Stimulated activated CD4-positive, alpha-beta T cell treated with anti-CD3 and anti-CD28 coated beads, Interleukin-4, amount 100 ng/mL, for 4 hours (primary cell): ENCODE measurements at places on chromosomes 16 and 17.

DNA sequence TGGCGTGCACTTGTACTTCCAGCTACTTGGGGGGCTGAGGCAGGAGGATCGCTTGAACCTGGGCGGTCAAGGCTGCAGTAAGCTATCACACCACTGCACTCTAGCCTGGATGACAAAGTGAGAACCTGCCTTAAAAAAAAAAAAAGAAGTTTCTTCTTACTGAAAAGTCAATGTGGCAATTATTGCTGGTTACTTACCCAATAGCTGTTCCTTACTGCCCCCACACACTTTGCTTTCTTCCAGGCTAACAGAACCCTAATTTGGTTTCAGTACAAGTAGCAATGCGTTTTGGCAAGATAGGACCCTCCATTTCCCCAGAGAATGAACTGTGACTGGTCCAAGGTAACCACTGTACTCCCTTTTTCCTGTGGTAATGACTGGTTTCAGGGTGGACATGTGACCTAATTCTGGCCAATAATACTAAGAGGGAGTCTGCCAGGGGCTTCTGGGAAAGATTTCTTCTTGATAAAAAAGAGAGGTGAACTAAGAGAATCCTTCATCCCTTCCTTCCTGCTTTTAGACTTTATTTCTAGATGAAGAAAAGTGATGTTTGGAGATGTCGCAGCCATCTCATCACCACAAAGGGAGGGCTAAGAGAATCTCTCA, 58.8 kb upstream of the MSI2 start:
- DNase-seq = no peak

DNA sequence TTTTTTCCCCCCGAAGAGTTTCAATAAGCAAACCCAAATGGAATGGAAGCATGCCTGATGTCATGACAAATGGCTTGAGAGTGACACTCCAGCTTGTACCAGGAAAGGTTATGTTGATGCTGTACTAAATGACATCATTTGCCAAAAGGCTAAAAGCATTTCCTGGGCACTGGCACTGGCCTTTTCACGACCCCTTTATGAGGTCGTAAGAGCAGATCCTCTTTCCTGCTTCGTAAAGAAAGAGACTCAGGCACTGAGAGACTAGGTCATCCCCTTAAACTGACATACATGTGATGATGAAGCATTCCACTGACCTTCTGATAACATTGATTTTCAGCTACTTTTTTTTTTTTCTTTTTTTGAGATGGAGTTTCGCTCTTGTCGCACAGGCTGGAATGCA, 30.5 kb downstream of the CEP295NL start:
- no peak for DNase-seq

- DNase-seq = no peak
These were observed 43.6 kb upstream of the CACNG4 start for GRCh38 chr17:66920950-66921349.

DNA sequence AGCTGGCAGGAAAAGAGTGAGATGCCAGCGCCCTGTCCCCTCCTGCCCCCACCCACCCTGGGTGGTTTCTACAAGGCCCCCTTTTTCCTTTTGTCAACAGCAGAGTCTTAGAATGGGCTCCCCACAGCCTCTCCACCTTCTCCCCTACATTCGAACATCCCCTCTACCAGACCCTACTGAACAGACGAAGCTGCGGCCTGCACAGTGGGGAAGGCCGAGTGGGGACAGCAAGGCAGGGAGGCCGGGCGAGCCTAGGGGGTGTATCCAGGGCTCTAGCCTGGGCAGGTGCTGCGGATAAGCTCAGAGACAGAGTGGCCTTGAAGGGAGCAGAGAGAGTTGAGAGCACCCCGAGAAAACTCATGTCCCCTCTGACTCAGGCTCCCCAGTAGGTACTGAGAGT, 7.4 kb downstream of the ZACN start:
- DNase-seq = no peak

DNA sequence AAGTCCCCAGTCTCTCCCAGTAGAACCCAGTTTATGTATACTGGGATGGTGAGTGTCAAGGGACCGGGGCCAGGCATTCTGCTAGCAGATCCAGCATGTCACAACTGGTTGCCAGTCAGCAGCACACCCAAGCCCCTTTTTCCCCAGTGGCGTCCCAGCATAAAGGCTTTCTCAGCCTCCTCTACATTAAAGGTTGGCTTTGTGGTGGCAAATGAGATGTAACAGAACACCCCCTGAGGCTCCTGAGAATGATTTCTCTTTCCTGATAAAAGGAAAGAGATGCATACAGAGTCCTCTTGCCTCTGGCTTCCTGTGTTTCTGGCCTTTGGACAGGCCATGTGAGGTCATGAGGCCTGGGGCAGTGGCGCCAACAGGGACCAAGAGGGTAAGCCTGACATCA, 27.9 kb downstream of the IRX6 start:
- no peak for DNase-seq

GRCh38 chr17:81138500-81138899, 26.8 kb upstream of the PVALEF start:
- DNase-seq = no peak

DNA sequence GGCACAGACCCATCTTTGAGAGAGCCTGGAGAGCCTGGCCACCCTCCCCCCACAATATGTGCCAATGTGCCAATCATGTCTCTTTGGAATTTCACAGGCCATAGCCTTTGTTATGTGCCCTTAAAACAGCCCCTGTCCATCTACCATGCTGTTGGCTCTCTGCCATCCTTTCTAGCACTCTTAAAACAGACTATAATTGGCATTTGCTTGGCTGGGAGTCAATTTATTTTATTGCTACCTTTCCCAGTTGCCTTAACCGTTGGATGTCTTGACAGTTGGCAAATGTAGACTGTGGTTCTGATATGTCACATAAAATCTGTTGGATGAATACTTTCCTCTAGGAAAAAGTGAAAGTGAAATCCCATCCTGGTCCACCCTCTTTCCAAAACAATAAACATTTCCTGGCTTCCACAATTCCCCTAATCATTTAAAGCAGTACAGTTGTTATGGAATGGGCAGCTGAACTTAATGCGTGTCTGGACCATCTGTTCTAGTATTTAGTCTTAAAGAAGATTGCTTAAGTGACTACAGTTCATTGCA, 394.0 kb downstream of the KCNJ2 start:
- DNase-seq = no peak

GRCh38 chr16:49748322-49748721, 107.6 kb downstream of the ZNF423 start:
- DNase-seq = no peak

GRCh38 chr17:36544307-36545076, at the start of gene GGNBP2:
TSS of gene GGNBP2 (plus strand) at chr17:36544919. CDS start at chr17:36545725, 806 bp downstream.
- peak; percentile 89 for DNase-seq

DNA sequence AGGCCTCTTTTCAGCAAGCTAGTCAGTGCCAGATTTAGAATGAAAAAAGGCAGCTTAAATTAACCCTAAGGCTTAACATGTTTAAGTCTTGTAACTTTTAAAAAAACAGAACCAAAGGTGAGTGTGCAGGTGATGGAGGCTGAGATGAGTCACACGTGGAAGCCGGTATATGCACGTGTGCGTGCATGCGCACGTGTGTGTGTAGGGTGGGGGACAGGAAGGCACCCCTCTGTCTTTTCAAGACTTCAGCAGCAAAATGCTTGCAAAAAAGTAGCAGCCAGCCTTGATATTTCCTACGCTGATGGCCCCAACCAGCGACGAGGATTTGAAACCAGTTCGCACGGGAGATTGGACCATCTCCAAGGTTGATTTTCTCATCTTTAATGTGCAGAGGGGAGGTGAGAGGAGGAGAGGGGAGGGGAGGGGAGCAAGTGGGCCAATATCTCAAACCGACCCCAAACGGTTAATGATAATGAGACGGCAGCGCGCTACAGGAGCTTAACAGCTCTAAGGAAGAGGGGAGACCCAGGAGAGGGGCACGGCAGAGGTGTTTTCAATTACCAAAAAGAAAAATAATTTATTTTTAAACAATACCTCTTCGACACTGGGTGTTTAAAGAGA, 154.7 kb downstream of the ZNF423 start:
- DNase-seq = no peak

DNA sequence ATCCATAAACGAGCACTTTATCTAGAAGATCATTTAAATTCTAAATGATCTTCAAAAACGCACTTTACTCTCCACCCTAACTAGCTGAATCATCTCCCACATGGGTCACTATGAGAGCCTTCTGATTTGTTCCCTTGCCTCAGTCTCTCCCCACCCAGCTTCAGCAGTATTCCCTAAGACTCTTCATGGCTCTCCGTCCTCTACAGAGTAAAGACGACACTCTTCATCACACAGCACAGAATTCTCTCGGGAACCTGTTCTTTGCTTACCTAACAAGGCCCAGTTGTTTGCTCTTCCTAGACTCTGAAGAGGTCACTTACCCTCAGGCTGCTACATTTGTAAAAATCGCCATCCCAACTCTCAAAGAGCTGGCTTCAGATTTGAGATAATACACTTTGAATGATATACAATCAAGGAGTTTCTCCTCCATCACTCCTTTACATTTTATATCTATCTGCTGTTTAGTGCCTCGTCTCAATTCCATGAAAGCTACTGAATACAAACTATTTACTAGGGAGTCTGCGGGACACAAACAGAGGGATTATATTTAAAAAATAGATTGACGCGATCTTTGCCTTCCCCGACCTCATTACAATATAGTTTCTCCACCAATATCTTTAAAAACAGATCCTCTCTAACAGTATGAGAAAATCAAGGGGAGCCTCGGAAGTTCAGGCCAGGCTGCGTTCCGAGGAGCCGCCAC, 511 bp upstream of the LIG3 start:
- DNase-seq = no peak

DNA sequence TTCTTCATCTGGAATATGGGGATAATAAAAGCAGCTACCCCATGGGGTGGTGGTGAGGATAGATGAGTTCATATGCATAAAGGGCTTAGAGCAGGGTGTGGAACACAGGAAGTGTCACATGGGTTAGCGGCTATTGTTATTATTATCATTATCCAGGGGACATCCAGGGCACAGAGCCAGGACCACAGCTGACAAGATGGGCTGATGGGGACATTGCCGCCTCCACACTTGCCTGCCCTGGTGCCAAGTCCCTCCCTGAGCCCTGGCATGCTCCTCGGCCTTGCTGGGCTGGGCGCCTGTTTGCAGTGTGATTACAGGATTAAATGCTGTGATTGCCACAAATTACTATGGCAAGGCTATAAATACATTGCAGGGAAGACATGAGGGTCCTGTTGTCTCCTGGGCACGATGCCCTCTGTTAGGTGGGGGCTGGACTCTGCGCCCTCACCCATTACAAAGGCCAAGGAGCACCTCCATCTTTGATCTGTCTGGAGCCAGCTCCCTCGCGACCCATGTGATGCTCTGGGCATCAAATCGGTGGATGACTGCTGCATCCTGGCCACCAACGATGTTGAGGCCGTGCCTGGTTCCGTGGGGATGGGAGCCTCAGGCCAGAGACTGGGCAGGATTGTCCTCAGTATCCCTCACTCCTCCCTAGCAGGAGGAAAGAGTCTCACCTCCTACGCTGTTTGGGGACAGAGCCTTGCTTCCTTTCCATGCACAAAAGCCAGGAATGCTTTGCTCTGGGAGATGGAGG, 43.2 kb downstream of the PIMREG start:
- DNase-seq = no peak

DNA sequence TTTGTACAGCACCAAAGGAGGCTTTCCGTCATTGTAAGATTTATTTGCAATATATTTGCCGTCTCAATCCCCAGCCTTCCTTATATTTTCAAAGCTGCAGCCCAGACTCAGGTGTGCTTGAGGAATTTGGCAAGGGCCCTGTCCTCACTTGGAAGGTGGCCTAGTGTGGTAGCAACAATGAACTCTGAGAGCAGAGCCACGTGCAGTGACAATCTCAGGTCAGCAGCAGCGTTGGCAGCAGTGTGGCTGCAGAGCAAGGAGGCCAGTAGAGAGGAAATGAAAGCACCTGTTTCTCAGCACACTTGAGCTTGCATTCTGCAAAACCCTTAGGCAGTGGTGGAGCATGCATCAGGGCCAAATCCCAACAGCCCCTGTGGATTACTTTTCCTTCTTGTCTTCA, 613.5 kb downstream of the RBFOX1 start:
- no peak for DNase-seq

GRCh38 chr16:7449306-7449705, 116.7 kb downstream of the RBFOX1 start:
- no peak for DNase-seq

DNA sequence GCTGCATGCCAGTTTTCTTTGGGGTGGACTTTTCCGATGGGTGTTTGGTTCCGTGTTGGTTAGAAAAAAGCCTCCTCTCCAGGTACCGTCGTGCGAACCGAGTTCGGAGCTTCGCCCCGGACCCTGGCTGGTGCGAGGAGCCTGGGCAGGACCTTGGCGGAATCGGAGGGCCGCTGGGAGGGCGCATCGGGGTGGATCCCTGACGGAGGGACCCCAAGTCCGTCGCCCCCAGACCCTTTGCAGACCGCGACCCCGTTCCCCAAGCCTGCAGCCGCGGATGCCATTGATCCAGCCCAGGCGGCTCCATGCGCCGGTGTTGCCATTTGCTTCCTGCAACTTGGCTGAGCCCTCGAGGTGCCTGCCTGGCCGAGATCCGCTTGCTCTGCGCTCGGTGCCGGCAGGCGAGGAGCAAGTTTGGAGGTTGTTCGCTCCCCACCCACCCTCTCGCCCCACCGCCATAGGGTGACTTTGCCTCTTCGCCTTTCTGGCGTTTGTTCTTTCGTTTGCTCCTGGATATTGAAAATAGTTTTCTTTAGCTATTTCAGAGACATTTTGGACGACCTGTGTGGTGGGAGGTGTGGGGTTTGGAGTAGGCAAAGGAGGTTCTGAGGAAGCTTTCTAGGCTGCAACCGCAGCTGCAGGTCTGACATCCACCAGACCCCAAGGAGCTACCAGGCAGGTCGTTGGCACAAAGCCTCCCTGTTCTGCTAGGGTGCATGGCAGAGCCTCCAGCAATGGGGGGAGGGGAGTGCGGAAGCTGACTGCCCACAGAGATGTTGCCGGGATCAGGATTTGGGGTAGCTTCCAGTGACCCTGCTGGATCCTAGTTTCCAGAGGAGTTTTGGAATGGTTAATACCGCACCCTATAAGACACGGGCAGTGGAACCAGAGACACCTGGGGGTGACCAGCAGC, 58.2 kb downstream of the RAP1GAP2 start:
- DNase-seq = peak; percentile 7

DNA sequence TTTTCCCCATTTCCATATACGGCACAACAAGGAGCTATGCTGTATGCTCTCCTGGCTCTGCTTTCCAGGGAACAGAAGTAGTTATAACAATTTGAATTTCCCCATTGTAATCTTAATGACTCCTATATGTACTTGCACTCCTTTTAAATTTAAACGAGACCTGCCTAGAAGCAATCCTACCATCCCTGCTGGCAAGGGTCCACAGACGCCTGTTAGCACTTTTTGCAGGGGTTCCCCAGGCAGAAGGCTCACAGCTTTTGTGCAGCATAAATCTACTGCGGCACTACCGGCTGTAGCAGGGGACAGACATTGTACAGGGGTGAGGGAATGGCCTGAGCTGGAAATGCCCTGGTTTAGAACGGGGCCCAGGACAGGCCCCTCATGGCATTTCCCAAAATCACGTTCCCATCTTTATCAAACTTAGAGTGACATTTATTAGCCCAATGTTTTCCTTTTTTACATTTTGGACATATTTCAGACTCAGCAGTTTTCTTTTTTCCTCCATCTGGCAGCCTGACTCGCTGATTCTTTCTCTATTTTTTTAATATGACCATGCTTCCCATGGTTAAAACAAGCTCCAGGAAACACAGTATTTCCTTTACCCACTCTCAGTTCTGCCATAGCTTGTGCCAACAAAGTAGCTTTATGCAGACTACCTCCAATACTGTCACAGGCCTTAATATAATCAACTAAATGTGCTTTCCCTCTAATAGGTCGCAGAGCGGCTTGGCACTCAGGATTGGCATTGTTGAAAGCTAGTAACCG, 35.4 kb upstream of the USP22 start:
- no peak for DNase-seq
